Posterior cingulate gyrus (tissue), 11 donors: ENCODE measurements at places on chromosomes 1 and 21.

- no peak for DNase-seq
Measured at GRCh38 chr1:93773049-93773838, 91.6 kb upstream of the BCAR3 start.

- peak; percentile 93 for DNase-seq
Measured at GRCh38 chr1:27525296-27526272, 35.6 kb upstream of the WASF2 start.

DNA sequence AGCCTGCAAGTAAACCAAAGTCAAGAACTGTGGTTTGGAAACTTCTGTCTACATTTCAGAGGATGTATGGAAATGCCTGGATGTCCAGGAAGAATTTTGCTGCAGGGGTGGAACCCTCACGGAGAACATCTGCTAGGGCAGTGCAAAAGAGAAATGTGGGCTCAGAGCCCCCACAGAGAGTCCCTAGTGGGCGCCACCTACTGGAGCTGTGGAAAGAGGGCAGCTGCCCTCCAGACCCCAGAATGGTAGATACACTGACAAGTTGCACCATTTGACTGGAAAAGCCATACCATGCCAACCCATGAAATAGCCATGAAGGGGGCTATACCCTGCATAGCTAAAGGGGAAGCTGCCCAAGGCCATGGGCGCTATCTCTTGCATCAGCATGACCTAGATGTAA is 1672.4 kb downstream of the KCNT2 start:
- no peak for DNase-seq

- DNase-seq = no peak
Measured at GRCh38 chr1:85681087-85681486, 27.1 kb downstream of the ZNHIT6 start.

GRCh38 chr1:215594640-215595039 is 27.5 kb downstream of the KCTD3 start:
- no peak for DNase-seq

- DNase-seq = no peak
Measured at GRCh38 chr1:184890539-184890973, 83.8 kb downstream of the NIBAN1 start.
